ENCODE measurements at places on chromosomes 1 and 21.
A peak's percentile ranks its signal among the peaks of the same experiment; 100 is the strongest.

GRCh38 chr1:46183926-46184557 is 7.8 kb upstream of the P3R3URF start:
- DNase-seq, result no peak

DNA sequence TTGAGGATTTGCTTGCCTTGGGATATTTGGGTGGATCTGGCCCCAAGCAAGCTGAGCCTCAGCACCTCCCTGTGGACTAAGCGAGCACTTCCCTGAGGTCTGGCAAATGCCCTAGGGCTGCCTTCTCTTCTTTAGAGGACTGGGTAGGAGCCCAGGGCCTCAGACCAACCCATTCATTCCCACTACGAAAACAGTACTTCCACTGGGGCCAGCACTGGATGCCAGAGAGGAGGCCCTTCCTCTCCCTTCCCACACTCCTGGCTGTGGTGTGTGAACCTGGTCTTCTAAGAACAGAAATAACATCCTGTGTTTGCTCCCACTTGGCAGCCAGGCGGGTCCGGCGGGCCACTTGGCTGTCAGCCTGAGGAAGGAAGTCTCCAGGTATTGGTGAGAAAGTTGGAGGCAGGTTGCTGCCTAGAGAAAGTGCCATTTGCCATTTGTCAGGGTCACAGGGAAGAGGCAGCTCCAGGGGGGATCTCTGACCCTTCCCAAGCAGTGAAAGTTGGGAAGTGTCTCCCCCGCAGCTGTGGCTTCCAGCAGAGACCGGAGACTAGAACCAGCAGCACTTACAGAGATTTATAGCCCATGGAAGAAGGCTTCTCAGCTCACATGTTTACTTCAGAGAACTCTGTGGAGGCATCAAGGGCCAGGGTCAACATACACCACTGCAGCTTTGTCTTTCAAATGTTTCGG is 323.5 kb downstream of the SIPA1L2 start:
- DNase-seq, result no peak

- DNase-seq, result no peak
Measured at GRCh38 chr1:99441299-99442095, 177.2 kb downstream of the PLPPR4 start.

DNA sequence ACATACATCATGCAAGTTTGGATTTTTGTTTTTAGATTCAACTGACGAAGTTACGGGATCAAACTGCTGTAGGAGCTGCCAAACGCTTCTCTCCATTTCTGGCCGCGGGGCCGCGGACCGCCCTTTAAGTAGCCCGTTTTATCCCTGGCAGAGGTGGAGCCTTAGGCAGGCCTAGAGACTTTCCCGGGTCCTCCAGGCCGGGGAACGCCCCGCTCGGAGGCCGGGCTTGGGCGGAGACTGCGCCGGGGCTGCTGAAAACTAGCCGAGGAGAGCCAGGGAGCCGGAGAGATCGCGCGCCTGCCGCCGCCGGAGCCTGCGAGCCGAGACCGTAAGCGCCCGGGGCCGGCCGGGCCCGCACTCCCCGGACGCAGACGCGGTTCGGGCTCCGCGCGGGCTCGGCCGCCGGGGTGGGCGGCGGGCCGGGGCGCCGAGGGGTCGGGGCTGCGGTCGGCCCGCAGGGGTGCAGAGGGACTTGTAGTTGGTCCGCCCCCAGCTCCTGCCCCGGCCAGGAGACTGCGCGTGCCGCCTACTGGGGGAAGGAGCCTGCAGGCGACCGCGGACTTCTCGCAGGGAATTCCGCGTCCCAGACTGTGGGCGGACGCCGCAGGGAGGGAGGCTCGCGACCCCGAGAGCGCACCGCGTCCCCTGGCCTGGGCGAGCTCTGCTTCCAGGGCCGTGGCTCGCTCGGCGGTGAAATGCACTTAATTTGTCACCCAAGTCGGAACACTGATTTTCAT is at the start of gene EPHX1:
Gene EPHX1 (plus strand): TSS at position 283 of the 737 bp plus-strand sequence. CDS start 18,606 bp downstream, outside the sequence.
- peak; percentile 36 for DNase-seq

GRCh38 chr1:230303822-230304221 is 122.3 kb downstream of the PGBD5 start:
- DNase-seq, result no peak

Measured in CD4-positive, alpha-beta T cell (primary cell).